NCI-H187 treated with DMSO at 0.1 percent for 48 hours (cell line): ENCODE measurements at places on chromosomes 7 and 10.

DNA sequence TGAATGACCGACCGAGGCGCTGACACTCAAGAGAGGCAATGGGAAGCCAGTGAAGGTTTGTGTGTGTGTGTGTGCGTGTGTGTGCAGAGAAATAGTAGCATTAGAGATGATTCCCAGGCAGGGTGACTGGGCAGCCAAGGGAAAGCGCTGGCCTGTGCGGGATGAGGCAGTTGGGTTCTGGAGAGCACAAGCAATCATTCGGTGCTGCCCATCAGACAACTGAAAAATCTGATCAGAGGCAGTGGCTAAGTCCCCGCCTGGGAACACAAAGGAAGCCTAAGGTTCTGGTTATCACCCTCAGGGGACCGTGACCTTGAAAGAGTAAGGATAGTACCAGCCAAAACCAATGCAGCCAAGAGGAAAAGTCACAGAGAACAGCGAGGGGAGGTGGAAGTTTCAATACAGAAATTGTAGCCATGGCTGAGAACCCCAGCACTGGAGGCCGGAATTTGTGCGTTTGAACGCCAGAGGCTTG lies 868 bp upstream of the PDCD4 start:
- no peak for DNase-seq

- no peak for DNase-seq
These were observed 182.2 kb downstream of the POLR1F start for GRCh38 chr7:19526639-19527038.

- DNase-seq: no peak
These were observed 11.1 kb downstream of the LRRN3 start for GRCh38 chr7:111101856-111102646.

- no peak for DNase-seq
These were observed 523.9 kb upstream of the MGMT start for GRCh38 chr10:128943111-128943510.

DNA sequence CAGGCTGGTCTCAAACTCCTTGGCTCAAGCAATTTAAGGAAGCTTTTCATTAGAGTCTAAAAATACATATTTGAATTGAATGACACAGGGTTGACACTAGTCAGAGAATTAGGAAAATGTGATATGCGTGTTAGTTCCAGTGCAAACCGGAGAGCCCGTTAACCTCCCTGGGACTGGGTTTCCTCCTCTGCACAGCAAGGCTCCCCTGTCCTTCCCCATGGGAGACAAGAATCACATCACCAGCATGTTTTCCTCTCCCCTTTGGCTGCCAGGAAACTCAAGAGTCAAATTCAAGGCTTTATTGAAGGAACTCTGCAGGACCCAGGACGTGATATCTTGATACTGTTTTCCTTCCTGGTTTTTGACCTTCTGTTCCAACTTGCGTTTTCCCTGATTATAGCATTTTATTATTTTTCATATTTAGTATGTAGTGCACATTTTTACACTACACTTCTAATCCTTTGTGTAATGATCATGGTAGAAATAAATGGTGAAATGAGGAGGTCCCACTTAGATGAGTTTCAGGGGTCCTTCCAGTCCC lies 24.9 kb downstream of the GSTO2 start:
- no peak for DNase-seq

- no peak for DNase-seq
These were observed 467.2 kb downstream of the TCERG1L start for GRCh38 chr10:130844310-130844709.
